ENCODE measurements at places on chromosomes 12 and 14.

- no peak for DNase-seq
These were observed 103.7 kb downstream of the ERC1 start for GRCh38 chr12:1094714-1095113.

DNA sequence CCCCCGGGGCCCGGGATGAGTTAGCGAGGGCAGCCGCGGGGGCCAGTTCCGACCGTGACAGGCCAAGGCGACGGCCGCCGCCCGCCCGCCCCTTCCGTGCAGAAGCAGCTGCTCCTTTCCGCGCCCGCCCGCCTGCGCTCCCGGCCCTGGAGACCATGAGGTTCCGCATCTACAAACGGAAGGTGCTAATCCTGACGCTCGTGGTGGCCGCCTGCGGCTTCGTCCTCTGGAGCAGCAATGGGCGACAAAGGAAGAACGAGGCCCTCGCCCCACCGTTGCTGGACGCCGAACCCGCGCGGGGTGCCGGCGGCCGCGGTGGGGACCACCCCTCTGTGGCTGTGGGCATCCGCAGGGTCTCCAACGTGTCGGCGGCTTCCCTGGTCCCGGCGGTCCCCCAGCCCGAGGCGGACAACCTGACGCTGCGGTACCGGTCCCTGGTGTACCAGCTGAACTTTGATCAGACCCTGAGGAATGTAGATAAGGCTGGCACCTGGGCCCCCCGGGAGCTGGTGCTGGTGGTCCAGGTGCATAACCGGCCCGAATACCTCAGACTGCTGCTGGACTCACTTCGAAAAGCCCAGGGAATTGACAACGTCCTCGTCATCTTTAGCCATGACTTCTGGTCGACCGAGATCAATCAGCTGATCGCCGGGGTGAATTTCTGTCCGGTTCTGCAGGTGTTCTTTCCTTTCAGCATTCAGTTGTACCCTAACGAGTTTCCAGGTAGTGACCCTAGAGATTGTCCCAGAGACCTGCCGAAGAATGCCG lies 699 bp downstream of the MGAT2 start:
- no peak for DNase-seq

- DNase-seq, result no peak
These were observed 35.2 kb downstream of the SCARB1 start for GRCh38 chr12:124828264-124829007.

DNA sequence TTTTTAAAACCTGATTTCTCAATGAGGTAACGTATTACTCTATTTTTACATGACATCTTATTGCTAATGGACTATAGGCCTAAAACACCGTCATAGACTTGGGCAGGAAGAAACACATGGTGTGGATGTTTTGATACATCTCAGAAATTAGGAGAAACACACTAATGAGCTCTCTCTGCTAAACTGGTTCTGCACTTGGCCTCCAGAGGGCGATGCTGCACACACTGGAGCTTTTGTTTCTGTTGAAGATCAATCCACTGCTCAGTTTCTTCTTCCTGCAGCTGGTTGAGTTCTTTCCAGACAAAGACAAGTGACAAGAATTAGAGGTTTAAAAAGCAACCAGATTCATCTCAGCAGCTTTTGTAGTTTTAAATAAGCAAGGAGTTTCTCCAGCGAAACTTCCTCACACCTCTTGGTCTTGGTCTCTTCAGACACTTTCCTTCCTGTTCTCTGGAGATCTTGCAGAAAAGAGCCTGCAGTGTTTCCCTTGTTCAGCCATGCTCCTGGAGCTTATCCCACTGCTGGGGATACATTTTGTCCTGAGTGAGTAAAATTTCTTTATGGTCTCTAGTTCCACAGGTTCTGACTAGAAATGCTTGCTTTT lies 178.5 kb upstream of the OR4E1 start:
- peak; percentile 37 for DNase-seq

DNA sequence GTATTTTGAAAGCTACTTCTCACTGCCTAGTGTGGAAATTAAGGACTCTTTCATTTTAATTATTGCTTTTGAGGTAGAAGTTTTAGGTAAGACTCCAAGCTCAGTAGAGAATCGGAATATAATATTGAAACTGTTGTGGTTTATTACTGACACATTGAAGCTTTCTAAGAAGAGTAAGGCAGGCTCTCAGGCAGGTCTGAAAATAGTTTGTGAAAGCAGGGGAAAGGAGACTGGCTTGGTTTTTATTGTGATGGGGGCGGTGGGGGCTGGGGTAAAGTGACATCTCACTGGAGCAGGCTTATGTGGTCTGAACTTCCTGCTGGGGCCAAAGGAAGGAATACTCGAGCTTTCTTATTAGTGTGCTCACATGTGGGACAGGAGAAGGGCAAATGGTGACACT lies 79.5 kb downstream of the OTOGL start:
- DNase-seq, result no peak

DNA sequence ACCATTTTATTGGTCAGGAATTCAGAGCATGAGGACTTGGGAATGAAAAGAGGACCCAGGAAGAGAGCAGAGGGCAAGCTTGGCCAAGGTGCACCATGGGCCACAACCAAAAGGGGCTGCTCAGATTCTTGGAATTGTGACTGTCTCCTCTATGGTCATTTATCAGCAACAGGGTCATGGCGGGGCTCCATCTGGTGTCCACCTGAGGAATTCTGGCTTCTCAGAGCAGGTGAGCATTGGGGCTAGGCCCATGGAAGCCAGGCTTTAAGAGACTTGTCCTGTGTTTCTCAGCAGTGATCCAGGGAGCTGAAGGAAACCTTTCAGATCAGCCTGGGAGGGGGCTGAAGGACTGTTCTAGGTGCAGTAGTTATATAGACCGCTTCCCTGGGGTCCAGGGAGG lies 2.6 kb upstream of the RIN3 start:
- DNase-seq, result no peak

GRCh38 chr12:128111333-128111732 lies 155.6 kb upstream of the TMEM132C start:
- DNase-seq, result no peak

DNA sequence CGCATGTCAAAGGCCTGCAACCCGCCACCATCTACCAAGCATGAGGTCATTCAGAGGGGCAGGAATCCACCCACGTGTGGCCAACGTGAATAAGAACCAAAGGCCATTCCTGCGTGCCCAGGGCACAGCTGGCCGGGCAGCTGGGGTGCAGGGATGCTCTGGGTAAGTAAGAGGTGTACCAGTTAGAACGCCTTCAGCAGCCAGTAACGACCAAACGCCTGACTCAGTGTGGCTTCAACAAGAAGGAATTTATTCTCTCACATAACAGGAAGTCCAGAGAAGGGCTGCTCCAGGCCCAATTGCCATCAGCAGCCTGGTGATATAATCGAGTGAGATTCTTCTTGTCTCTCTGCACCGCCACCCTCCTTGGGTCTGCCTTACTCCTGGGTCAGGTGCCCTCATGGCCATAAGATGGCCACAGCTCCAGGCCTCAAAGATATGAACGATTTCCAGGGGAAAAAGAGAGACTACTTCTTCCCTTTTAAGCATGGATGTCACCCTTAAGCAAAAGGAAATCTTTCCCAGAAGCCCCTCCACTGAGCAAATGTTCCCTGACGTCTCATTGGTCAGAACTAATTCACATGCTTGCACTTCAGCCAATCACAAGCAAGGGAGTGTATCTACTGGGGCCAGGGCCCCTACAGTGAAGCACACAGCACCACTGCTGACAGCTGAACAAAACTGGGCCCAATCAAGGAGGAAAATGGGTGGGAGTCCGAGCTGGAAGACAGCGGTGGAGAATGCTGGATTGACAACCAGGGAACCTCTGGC lies 7.3 kb downstream of the TTC7B start:
- no peak for DNase-seq

DNA sequence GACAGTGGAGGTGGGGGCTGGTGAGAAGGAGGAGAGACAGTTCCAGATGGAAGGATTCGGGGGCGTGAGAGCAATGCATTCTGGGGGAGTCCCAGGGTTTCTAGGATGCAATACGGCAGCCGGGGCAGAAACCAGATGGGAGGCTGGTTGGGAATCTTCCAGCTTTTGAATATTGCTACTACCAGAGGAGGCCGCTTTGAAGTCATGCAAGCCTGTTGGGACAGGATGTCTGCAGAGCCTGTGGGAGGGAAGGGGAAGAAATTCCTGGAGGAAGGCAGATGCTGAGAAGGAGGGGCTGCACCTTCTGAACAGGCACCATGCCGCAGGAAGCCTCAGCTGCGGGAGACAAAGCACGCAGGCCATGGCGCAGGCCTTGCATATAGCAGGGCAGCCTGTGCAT lies 105.4 kb downstream of the APAF1 start:
- no peak for DNase-seq

- no peak for DNase-seq
These were observed 131.3 kb downstream of the PTPRO start for GRCh38 chr12:15453613-15454012.

- no peak for DNase-seq
These were observed 71.0 kb upstream of the CDKN3 start for GRCh38 chr14:54325766-54326165.

DNA sequence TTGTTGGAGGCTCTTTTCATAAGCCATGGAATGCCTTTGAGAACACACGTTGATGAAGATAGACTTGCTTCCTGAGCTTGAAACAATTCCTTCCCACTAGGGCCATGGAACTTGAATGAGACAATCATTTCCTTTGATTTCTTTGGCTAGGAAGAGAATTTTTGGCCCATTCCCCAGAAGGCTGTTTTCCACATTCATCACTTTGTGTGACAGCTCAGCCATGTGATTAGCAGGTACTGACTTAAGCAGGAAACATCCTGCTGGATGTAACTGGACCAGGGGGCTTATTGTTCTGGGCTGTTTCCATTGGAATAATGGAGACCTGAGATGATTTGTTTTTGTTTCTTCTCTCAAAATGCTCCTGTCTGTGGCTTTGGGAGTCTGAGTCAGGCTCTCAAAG lies 469.8 kb upstream of the SEL1L start:
- no peak for DNase-seq

DNA sequence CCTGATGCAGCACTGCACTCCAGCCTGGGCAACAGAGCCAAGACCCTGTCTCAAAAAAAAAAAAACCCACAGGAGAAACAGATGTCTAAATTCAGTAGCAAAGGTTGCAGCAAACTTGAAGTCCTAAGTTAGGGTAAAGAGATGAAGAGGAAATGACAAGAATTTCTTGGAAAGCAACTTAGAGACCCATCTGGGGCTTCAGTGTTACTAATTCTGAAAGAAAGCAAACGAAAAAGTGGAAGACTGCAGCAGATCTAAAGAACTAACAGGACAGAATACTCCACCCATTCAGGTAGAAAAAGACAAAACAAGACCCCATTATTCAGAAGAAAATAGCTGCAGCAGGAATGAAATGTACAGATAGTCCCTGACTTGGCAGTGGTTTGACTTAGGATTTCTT lies 31.9 kb downstream of the RESF1 start:
- DNase-seq, result no peak

- no peak for DNase-seq
These were observed 15.3 kb upstream of the EML1 start for GRCh38 chr14:99777951-99778350.

DNA sequence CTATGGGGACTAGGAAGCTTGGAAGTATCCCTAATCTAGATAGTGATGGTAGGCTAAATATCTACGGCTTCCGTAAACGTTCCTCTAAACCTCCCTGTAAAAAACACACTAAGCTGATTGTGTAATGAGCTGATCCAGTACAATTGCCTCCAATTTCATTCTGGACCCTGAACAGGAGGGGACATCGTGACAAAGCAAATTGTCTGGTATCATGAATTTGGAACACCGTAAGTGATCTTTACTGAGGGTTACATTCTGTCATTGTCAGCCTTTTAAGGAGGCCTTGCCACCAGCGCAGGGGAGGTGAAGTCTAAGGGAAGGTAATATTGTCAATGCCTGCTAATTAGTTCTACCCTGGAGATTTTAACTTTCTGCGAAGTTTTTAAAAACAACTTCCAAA lies 487 bp upstream of the MGST1 start:
- DNase-seq, result no peak

GRCh38 chr14:23636317-23637211 lies at the start of gene DHRS2:
DHRS2 (plus strand) TSS chr14:23636364; CDS start chr14:23638865, 2,501 bp downstream.
- no peak for DNase-seq

DNA sequence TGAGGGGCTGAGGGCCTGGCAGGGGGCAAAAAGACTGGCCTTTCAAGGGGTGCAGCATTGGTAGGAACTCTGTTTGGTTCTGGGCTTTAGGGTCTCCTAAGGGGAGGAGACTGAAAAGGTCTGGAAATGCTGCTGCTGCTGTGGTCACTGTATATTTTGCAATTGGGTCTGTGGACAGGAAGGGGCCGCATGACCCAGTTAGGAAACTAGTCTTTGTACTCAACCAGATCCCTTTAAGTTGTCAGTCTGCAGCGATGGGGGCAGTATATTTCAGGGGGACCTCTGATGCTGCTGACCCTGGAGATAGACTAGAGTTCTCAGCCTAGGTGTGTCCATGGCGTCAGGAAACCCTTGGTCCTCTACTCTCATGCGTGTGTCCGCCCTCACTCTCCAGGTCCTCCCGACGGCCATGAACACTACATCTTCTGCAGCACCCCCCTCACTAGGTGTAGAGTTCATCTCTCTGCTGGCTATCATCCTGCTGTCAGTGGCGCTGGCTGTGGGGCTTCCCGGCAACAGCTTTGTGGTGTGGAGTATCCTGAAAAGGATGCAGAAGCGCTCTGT lies 4.0 kb downstream of the LTB4R start:
- no peak for DNase-seq

DNA sequence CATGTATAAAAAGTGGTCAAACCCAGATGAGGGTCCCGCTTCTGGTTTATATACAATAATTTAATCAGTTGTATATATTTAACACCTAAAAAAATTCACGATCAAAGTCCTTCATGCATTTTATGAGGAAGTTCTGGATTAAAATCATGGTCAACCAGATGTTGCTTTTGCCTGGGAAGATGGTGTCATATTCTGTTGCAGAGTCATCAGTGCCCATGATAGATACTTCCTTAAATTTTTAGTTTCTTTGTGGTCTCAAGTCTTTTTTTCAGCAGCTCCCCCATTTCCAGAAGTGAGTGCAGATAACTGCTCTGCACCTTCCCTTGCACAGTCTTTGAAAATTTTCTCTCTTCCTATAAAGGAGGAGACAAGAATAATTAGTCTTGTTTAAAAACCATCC lies 16.1 kb downstream of the ERP29 start:
- DNase-seq, result no peak

- no peak for DNase-seq
These were observed 349.1 kb upstream of the CCDC196 start for GRCh38 chr14:66137081-66137480.

DNA sequence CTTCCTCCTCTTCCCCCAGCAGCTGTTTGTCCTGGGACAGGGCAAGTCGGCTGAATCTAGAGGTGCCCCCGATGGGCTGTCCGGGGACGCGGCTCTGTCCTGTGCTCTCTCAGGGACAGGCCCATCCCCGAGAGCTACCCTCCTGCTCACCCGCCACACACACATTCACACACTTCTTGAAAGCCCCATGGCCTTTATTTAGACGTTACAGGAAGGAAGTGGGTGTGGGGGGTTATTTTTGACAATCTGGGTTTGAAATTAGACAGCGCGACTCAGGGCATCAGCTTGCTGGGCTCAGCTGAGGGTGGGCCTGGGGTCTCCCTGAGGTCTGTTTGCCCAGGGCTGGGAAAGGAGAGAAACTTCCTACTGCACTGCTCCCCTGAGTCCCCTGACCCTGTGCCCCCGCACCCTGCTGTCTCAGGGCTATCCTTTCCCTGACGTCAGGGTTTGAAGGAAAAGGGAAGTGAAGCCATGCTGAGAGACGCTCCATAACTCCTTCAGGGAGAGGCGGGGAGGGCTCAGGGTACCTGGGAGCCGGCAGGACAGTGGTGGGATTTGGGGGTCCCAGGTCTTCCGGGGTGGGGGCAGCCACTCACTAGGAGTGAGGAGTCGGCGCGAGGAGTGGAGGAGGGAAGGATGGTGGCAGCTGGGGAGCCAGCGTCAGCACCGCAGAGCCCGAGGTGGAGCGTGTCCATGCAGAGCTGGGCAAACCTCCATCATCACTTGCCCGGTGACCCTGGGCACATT lies 8.1 kb downstream of the PTPN6 start:
- DNase-seq, result no peak

GRCh38 chr12:99611117-99611516 lies 36.4 kb upstream of the GARIN6 start:
- DNase-seq, result no peak
